ENCODE measurements at places on chromosomes 11 and 22.
A peak's percentile ranks its signal among the peaks of the same experiment; 100 is the strongest.

DNA sequence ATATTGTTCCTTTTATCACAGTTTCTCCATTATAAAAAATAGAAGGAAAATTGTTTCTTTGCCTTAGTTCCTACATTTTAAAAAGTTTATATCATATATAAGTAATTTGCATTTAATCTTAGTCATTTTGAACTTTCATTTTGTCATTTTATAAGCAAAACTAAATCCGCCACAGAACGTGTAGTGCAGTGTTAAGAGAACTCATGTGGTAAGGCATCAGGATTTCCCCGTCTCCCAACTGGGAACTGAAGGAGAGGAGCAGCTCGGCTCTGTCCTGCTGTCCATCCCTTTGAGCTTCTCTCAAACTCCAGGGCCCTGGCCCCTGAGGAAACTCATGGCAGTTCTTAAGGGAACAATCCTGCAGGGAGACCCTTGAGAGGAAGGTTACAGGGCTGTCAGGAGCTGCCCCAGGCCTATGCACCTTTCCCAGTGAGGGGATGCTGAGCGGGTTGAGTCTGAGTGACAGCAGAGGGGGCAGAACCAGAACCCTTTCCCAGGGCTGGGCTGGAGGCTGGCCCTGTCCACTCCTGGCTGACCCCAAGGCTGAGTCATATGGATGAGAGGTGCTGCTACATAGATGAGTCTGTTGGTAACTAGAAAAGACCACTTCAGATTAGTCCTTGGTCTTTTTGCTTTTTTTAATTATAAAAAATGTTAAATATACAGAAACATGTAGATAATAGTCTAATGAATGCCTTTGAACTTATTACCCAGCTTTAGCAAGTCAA is 333.1 kb downstream of the TBC1D22A start:
- peak; percentile 25 for DNase-seq

GRCh38 chr22:39364714-39365491 is 15.1 kb downstream of the SYNGR1 start:
- DNase-seq = no peak

GRCh38 chr22:33923660-33924246 is 3.5 kb upstream of the LARGE1 start:
- DNase-seq = peak; percentile 34

GRCh38 chr11:96235751-96236150 is 107.2 kb downstream of the MAML2 start:
- DNase-seq = peak; percentile 86

DNA sequence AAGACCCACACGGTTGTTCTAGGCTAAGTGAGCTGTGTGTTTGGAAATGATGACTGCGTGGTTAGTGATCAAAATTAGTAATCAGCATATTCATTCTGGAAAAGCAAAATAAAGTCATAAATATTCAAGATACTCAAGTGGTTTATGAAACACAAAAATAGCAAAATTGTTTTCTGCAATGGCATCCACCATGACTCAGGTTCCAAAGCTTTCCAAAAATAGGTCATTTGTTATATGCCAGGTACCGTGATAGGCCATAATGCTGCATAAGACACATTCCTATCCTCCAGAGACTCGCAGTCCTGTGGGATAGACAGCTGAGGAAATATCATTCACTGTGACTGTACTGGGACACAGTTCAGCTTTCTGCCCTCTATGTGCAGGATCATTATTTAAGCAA is 2.4 kb upstream of the ATL3 start:
- peak; percentile 47 for DNase-seq

GRCh38 chr11:61715867-61716266 is 35.7 kb downstream of the DAGLA start:
- no peak for DNase-seq

DNA sequence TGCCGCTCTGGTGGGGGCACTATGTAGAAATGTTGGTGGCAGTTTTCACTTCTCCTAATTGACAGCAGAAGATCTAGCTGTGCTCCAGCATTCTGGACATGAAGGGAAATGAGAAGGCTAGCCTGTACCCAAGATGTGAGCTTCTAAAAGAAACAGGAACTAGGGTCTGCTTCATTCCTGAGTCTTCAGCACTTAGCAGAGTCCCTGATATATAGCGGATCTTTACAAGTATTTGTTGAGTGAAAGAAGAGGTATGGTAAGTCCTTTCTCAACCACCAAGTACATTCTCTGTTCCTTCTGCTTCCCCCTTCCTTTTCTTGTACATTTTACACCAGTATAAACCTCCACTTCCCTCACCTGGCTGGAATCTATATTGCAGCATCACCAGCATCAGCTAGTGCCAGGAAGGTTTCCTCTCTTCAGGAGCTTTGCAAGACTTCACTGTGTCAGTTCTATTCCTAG is 408.3 kb upstream of the CADM1 start:
- no peak for DNase-seq

DNA sequence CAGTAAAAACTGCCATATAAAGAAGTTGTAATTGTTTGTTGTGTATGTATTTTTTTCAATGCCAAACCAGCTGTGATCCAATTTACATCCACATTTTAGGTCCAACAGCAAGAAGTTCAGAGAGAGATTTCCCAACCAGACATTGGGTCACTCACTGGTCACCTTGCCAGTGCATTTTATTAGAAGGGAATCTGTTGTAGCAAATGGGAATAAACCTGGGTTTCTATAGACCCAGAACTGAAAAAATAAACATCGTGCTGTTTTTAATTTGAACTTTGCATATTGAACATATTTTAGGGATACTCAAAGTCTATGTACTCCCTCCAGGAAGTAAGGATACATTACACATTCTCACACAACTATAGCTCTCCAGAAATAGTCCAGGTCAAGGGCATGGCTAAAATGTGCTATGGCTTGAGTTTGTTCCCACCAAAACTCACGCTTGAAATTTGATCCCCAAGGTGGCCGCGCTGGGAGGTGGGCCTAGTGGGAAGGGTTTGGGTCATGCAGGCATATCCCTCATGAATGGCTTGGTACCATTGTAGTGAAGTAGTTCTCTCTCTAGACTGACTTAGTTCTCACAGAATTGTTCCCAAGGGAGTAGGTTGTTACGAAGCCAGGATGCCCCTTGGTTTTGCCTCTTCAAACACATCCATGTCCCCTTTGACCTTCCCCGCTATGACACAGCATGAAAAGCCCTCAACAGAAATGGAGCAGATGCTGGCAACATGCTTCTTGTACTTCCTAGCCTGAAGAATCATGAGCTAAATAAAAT is 90.9 kb downstream of the RRAS2 start:
- no peak for DNase-seq

DNA sequence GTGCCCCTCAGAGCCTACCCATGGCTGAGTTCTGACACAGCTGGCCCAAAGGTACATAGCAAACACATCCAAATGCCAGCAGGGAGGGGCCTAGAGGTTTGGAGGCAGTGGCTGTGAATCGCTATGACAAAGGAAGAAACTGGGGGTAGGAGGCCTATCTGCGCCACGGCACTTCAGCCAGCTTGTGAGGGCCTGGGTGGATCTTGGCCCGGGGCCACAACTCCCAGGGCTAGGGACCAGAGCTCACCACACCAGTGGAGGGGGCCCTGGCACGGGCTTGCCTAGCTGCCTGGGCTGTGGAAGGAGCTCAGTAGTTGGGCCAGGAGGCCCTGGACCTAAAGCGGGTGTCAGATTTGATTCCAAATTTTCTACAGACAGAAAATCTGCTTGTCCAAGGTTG is 9.4 kb upstream of the NAP1L4 start:
- no peak for DNase-seq

DNA sequence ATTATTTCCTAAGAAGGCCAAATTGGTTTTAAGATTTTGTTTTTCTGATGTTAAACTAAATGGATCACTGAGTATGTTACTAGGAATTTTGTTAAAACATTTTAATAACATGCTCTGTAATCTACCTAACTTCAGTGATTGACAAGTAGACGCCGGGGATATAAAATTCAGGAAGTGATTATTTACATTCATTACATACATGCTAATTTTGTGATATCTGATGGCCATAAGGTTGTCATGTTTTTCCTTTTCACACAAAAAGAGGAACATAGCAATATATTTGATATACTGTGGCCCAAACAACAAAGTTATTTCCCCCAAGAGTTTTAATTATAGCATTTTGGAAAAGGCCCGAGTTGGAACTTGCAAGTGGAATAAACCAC is 12.1 kb downstream of the SCUBE1 start:
- DNase-seq = no peak

DNA sequence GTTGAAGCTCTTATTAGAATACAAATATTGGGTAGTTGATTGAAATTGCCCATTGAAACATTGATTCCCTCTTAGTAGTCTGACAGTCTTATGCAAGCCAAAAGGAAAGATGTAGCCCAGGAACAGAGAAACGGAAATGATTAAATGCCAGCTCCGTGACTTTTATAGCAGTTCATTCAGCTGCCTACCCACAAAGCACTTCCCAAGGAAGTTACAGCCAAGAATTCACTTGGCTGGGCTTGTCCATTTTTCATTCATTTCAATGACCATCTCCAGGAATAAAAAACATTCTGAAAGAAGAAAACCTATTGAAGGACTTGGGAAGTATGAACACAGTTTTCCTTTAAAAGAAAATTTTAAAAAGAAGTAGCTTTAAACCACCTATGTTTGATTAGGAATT is 62.0 kb downstream of the NCAM1 start:
- DNase-seq = peak; percentile 81

GRCh38 chr11:2770096-2770751 is 70.4 kb upstream of the KCNQ1OT1 start:
- DNase-seq = no peak

- no peak for DNase-seq
Observed at GRCh38 chr11:26620282-26621045, 48.4 kb upstream of the MUC15 start.

- peak; percentile 17 for DNase-seq
Observed at GRCh38 chr11:97683733-97684132, 1293.9 kb downstream of the JRKL start.

GRCh38 chr22:39134366-39135091 is 18.0 kb downstream of the CBX7 start:
- no peak for DNase-seq

DNA sequence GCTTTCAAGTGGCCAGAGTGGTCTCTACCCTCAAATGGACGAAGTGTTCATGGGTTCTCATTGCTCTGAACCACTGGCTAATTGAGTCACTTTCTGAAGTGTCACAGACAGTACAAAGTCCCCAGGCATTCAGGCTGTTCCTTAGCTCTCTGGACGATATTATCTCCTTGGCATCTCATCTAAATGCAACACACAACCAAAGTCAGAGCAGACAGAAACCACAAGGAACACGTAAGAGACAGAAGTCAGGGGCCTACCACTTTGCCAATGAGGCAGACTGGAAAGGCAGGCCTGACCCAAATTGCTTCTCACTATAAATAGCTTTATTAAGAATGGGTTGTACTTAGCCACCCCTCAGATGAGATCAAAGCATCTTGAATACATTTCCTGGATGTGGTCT is 29.0 kb upstream of the LDLRAD3 start:
- no peak for DNase-seq

GRCh38 chr22:48798281-48799226 is 1029.1 kb downstream of the BRD1 start:
- DNase-seq = no peak

DNA sequence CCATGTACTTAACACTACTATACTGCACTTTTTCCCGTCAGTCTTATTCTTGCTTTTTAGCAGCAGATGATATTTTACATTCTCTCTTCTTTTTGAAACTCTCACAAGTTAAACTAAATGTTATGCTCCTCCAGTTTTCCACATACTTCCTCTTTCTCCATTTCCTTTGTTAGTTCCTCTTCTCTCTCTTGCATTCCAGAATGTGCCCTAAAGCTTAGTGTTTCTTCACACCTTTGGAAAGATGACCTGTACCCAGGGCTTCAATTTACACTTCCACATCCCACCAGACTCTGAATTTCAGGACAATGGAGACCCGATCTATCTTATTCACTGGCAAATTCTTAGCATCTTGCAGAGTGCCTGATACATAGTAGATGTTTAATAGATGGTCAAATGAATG is 51.8 kb downstream of the APIP start:
- DNase-seq = no peak

GRCh38 chr11:114426280-114426679 is 13.0 kb upstream of the REXO2 start:
- DNase-seq = peak; percentile 28

- DNase-seq = no peak
Observed at GRCh38 chr11:35962369-35963138, 18.7 kb downstream of the LDLRAD3 start.

DNA sequence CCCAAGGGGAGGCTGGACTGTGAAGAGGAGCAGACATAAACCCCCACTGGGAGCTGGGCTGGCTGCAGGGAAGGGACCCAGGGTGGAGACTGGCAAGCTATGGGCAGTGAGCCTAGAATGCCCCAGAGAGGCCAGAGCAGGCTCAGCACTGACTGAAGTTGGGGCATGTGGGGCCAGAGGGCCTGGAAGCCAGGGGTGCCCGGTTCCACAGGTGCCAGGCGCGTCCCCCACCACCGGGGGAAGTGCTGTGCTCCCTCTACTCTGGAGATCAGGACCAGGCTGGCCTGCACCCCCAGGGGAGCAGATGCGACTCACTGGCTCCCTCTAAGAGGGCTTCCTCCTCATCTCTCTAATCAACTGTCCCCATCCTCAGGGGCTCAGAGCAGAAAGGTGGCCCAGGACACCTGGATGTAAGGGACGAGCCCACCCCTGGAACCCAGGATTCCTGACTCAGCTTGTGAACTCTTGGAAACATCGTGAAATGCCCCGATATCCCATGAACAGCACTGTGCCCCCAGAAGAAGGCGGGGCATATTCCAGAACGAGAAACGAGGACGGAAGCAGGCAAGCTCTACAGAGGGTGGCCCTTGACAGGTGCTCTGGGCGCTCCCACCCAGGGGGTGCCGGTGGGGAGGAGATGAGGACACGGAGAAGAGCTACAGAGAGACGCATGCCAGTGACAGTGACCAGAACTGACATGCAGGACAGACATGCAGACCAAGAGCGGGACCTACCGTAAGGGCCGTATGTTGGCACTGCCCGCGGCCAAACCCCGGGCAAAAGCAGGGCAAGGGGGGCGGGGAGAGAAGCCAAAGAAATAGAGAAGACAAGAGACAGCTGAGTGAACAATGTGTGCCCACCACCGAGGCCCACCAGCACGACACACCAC is 20.4 kb downstream of the MAFF start:
- no peak for DNase-seq

GRCh38 chr11:33802194-33802950 is 28.1 kb upstream of the FBXO3 start:
- peak; percentile 92 for DNase-seq

GRCh38 chr11:30914143-30914762 is 328.1 kb upstream of the MPPED2 start:
- DNase-seq = peak; percentile 64

DNA sequence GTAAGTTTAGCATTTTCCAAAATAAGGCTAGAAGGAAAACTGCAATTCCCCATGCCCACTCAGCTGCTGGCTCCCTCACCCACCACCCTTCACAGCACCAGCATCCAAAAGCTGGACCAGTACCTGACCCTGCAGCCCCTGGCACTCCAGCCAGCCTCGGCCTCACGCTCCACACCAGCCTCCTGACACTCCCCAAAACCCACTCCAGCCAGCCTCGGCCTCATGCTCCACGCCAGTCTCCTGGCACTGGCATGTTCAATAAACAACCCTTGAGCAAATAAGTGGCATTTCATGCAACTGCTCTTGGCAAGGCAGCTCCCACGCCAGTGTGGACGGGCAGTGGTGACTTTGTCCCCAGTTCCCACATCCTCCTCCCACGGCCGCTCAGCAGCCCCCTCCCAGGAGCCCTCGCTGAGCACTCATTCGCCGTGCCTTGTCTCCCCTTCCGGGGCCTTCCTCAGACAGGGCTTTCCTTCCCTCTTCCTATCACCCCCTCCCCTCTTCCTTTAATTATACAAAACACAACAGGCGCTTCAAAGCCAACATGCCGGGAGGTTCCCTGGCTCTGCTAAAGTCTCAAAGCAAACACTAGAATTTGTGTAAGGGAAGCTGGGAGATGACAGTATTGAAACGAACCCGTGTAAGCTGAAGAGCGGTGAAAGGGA is 6.8 kb downstream of the TOLLIP start:
- DNase-seq = no peak

Measured in amniotic epithelial cell (primary cell).